ENCODE measurements at places on chromosomes 3 and 15.

DNA sequence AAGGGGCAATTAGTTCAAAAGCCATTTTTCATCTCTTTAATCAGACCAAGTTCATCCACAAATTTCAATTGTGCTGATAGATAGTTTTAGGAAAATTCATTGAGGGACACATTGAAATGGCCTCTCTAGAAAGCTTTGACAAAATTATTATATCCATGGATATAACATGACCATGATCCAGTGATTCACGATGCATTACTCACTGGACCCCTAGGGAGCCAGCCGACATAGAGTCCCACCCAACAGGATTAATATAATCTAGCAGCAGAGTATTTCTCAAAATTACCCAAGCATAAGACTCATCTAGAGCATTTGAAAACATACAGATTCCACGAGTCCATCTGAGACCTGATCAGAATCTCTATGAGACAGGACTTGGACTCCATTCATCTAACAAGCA is 100.3 kb downstream of the FRMD5 start:
- DNase-seq: no peak

- no peak for DNase-seq
Measured at GRCh38 chr3:178112134-178112533, 424.1 kb upstream of the KCNMB2 start.

- no peak for DNase-seq
Measured at GRCh38 chr3:52088445-52089367, 32.3 kb upstream of the DUSP7 start.

- DNase-seq: no peak
Measured at GRCh38 chr3:13115991-13116390, 42.8 kb upstream of the IQSEC1 start.

- DNase-seq: no peak
Measured at GRCh38 chr3:53845103-53845880, 927 bp downstream of the CHDH start.

- DNase-seq: no peak
Measured at GRCh38 chr3:187077537-187077936, 61.8 kb downstream of the RPL39L start.

- DNase-seq: no peak
Measured at GRCh38 chr3:72163809-72164634, 379.1 kb upstream of the PROK2 start.

- no peak for DNase-seq
Measured at GRCh38 chr3:18772699-18773305, 347.7 kb upstream of the SATB1 start.

DNA sequence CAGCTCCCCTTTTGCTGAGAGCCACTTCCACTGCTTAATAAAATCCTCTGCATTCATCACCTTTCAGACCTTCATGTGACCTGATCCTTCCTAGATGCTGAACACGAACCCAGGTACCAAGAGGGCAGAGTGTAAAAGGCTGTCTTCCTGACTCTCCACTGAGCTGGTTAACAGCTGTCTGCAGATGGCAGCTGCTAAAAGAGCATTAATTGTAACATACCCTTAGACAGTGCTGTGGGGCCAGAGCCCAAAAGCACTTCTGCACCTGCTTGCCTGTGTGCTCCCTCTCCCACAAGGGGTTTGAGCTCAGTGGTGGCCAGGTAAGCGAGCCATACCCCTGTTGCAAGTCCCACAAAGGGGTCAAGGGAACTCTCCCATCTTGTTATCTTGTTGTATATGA is 187.3 kb downstream of the UBE2E2 start:
- DNase-seq: no peak

DNA sequence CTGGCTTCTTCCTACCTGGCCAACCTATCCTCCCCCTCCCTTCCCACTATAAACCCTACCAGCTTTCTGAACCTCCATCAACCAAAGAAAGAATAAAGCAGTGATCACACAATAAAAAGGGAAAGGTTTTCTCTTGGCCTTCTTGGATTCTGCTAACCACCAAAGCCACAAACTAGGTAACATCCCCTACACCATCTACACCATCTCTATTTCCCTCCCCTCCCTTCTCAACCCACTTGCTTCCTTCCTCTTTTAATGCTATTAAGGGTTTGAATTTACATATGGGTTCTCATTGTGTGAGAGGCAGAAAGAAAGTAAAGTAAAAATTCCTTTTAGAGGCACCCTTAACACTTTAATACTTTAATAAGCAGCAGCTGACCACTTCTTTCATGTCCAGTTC is 25.8 kb upstream of the RSL24D1 start:
- no peak for DNase-seq

DNA sequence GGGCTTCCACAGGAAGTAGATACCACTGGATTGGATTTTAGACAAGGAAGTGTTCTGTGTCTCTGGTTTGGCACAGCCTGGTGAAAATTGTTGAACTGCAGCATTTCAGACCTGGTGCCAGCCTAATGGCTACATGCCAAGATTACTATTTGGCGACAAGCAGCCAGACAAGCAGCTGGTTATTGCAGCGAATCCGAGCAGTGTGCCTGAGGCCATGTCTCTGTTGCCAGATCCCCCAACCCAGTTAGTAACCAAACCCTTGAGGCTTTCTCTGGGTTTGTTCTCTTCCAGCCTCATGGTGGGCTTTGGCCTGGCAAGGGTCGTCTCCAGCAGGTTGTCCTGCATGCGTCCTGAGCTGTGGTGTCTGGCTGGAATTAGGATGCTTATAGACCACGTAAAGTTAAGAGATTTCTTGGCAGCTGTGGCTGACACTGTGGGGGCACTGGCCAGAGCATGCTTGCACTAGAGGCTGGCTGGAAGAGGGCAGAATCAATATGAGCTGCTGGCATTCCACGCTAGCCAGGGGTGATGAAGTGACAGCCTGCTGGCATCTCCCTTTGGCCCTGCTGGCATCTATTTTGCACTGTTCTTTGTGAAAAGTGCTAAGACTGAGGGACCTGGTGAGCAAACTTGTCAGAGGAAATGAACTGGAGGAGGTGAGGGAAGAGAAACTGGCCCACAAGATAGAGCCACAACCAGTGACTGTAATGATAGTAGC is 172.6 kb downstream of the RBMS3 start:
- no peak for DNase-seq

GRCh38 chr3:54122324-54123002 is at the start of gene CACNA2D3:
TSS of gene CACNA2D3 (plus strand) at chr3:54122552.
- DNase-seq: peak; percentile 58

DNA sequence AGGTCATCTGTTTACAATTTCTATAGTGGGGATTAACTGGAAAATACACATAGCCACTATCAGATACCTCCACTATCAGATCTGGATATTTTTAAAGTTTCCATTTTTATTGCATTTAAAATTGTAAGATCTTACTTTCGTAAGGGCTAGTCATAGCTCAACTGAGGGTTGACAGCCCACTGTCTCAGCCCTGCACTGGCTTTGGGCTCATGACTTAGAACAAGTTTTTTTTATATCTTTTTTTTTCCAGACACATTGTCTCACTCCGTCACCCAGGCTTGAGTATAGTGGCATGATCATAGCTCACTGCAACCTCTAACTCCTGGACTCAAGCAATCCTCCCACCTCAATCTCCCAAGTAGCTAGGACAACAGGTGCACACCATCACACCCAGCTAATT is 48.8 kb upstream of the DNAJC13 start:
- DNase-seq: no peak

GRCh38 chr15:80199869-80200268 is 47.1 kb downstream of the FAH start:
- DNase-seq: no peak

All from NCI-H1930 (cell line).